ENCODE measurements at places on chromosomes 6 and 20.

DNA sequence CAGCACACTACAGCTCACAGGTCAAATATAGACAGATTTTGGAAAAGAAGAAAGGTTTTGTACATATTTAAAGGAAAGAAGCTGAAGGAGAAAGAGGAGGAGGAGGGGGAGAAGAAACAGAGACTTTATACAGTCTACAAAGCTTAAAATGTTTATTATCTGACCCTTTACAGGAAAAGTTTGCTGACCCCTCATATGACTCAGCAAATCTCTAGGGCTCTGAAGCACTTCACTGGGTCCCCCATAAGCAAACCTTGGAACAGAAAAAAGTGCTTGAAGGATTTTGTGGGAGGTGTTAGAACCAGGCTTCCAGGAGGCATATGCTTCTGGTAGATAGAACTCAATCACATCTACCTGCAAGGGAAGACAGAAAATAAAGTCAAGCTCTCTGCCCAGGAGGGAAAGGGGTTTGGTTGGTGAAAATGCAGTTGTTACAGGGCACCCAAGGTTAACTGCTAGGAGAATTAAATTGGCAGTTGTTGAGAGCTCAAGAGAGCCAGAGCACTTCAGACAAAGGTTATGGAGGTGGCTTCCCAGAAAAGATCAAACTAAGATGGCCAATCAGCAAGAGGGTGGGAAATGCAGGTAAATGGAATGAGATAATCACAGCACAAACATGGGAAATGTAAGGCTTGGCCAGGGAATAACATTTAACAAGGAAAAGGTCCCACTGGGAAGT, 207.4 kb upstream of the SGK1 start:
- no peak for DNase-seq

- no peak for DNase-seq
Measured at GRCh38 chr20:21607971-21608725, 94.3 kb upstream of the NKX2-2 start.

DNA sequence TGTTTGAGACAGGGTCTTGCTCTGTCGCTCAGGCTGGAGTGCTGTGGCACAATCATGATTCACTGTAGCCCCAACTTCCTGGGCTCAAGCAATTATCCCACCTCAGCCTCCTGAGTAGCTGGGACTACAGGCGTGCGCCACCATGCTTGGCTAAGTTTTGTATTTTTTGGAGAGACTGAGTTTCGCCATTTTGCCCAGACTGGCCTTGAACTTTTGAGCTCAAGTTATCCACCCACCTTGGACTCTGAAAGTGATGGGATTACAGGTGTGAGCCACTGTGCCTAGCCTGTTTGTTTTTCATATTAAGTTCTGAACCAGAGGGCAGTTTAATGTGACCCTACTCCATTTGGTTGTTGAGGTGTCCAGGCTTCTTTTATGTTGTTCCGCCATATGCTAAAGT, 194.8 kb downstream of the PLCB1 start:
- no peak for DNase-seq

- DNase-seq: no peak
Measured at GRCh38 chr6:146123616-146124015, 94.8 kb downstream of the GRM1 start.

DNA sequence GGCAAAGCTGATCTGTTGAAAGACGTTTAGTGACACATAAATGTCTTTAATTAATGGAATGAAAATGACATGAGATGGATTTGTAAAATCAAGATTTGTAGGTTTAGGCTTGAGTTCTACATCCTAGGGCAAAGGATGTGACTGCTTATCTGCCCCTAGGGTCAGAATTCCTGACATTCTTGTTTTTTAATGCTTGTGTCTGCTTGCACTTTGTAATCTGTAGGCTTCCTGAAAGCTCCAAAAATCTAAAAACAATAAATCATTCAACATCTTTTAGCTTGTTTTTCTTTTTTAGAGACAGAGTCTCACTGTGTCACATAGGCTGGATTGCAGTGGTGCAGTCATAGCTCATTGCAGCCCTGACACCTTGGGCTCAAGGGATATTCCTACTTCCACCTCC, 107.9 kb upstream of the MLIP start:
- no peak for DNase-seq

GRCh38 chr6:161496941-161497340, 223.1 kb upstream of the AGPAT4 start:
- DNase-seq: no peak

- DNase-seq: peak; percentile 81
Measured at GRCh38 chr20:44646023-44646640, 5.4 kb downstream of the ADA start.

GRCh38 chr20:46174469-46175126, 56.5 kb downstream of the CD40 start:
- peak; percentile 77 for DNase-seq

- DNase-seq: no peak
Measured at GRCh38 chr6:155795173-155795796, 339.6 kb upstream of the NOX3 start.

DNA sequence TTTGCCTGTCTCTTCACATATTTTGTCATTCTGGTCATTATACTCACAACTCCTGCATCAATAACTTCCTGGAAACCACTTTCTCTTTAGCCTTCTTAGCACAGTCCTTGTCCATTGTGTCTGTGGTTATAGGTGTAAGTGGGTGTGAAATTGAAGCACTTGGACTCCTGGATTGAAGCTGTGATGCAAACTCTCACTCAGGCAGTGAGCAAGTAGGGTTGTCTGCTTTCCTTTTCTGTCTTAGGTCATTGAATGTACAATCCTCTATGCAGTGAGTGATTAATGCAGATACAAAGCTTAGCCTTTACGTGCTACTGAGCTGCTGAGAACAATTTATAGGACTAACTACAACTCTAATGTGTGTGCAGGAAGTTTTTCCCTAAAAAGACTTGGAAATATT, 54.8 kb downstream of the ADGRB3 start:
- no peak for DNase-seq

GRCh38 chr20:8293750-8294149, 161.7 kb downstream of the PLCB1 start:
- DNase-seq: peak; percentile 49

DNA sequence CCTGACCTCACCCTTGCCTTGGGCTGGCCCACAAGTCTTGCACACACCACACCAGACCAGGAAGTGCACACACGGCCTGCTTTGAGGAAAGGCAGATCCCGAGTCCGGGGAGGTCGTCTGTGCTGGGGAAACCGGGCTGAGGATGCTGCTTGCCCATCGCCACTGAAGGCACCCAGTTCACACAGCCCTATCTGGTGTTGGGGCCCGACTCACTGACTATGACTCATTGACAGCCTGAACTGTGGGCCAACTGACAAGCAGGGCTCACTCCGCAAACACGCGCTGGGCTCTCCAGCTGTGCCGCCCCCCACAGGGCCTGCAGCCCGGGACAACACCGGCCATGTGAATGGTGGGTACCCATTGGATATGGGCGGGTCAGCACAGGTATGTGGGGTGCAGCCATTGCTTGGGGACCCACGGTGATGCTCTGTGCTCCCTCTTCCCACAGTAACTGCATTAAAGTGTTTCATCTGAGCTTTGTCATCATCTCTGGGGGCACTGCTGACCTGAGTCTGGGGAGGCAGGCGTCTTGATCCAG, 1.6 kb downstream of the SAMD10 start:
- DNase-seq: peak; percentile 55
